SK-N-SH (cell line): ENCODE measurements at places on chromosomes 2 and 18. TPM values are rescaled to one million over a fixed set of nuclear protein-coding genes. Genes with fewer than 3 reads are reported as not detected.

GRCh38 chr2:15506229-15506819 lies 54.8 kb downstream of the NBAS start:
- no peak for DNase-seq

DNA sequence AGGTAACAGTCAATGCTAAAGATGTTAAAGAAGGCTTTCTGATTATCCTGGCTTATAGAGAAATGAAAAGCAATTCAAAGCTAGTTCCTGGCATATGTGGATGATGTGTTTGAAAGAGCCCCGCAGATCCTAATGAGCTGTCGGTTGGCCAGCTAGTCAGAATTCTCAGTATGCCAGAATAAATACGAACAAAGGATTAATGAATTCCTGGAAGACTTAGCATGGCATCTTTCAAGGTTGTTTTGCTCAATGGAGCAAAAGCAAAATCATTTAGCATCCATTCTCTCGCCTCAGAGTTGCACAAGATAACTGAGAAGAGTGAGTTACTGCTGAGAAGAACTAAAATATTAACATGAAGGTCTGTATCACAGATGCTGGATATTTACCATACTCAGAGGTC lies 307.6 kb downstream of the RIT2 start:
- no peak for DNase-seq

GRCh38 chr2:238831177-238831576 lies 16.7 kb upstream of the TWIST2 start:
- no peak for DNase-seq

DNA sequence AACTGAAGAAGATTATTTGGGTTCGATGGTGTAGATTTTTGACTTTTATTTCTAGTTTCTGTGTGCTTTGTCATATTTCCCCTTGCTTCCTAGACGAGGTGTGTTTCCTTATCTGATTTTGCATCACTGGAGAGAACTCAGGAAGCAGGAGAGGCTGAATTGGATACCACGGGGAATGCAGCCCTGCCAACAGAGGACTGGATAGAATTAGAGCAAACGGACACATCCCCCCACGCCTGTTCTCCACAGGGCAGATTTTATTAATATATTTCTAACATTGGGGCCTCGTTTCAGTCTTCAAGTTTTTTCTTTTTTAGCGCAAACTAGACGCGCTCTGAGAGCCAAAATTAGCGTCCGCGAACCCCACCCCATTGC lies 678 bp upstream of the VAPA start:
- DNase-seq = no peak

- DNase-seq = no peak
Measured at GRCh38 chr18:58407649-58408407, 221.1 kb downstream of the ALPK2 start.

The RGPD4 gene
- 0.02 TPM in 1 of 2 replicates, not detected in the other for polyA plus RNA-seq

DNA sequence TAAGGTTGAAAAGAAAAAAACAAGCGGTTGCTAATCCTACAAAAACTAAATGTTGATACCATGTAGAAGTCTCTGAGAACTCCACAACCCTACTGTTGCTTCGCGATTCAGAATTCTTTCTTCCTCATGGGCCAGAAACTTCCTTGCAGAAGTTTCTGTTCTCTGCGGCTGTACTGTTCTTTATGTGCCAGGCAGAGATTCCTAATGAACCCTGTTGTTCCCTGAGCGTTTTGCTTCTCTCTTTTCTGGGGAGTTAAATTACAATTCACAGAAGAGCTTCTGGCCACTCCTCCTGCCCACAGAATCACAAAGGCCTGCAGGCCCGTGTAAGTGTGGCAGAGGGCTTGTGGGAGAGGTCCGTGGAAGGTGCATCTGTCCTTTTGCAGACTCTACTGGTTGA lies 1.8 kb upstream of the THNSL2 start:
- DNase-seq = no peak

GRCh38 chr18:24190590-24190989 lies 51.7 kb downstream of the CABYR start:
- no peak for DNase-seq

The PRKAG3 gene
- not detected in 2 replicates for polyA plus RNA-seq

GRCh38 chr2:101012054-101012705 lies 10.1 kb downstream of the RPL31 start:
- DNase-seq = no peak

- peak; percentile 84 for DNase-seq
Measured at GRCh38 chr2:236180831-236181453, 12.8 kb upstream of the GBX2 start.

The ZNF892 gene
- polyA plus RNA-seq = 1.4 TPM in 2 replicates

DNA sequence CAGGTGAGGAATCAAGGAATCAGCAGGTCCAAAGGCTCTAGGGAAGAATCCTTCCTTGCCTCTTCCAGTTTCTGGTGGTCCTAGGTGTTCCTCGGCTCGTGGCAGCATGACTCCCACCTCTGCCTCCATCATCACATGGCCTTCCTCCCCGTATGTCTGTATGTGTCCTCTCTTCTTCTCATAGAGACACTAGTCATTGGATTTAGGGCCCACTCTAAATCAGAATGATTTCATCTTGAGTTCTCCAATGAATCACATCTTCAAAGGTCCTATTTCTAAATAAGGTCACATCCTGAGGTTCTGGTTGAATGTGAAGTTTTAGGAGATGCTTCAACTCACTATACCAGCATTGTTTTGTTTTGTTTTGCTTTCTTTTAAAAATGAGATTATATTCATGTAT lies 11.1 kb upstream of the AGFG1 start:
- DNase-seq = no peak

- DNase-seq = no peak
Measured at GRCh38 chr18:27226556-27227075, 41.5 kb upstream of the CHST9 start.

GRCh38 chr18:4353853-4354418 lies 101.2 kb downstream of the DLGAP1 start:
- DNase-seq = no peak

The B3GNT7 gene
- polyA plus RNA-seq = 0.05 and 0.12 TPM in 2 replicates

GRCh38 chr2:176680916-176681516 lies 411.8 kb downstream of the MTX2 start:
- DNase-seq = no peak

DNA sequence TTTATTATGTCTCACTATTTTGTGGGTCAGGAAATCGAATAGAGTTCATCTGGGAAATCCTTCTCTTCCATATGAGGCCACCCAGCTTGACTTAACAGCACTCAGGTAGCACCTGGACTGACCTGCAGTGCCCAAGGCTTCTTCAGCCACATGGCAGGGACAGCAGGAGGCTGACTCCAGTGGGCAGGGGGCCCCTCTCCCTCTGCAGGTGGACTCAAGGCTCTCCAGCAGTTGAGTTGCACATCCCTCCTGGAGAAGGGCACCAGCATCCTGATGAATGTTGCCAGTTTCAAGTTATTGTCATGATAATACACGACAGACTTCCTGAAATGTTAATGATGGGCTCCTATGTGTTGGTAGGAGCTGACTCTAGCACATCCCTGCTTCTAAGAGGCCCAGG lies 338.1 kb upstream of the RAB6C start:
- no peak for DNase-seq

The ARHGEF33 gene
- 0.08 and 0.25 TPM in 2 replicates for polyA plus RNA-seq

DNA sequence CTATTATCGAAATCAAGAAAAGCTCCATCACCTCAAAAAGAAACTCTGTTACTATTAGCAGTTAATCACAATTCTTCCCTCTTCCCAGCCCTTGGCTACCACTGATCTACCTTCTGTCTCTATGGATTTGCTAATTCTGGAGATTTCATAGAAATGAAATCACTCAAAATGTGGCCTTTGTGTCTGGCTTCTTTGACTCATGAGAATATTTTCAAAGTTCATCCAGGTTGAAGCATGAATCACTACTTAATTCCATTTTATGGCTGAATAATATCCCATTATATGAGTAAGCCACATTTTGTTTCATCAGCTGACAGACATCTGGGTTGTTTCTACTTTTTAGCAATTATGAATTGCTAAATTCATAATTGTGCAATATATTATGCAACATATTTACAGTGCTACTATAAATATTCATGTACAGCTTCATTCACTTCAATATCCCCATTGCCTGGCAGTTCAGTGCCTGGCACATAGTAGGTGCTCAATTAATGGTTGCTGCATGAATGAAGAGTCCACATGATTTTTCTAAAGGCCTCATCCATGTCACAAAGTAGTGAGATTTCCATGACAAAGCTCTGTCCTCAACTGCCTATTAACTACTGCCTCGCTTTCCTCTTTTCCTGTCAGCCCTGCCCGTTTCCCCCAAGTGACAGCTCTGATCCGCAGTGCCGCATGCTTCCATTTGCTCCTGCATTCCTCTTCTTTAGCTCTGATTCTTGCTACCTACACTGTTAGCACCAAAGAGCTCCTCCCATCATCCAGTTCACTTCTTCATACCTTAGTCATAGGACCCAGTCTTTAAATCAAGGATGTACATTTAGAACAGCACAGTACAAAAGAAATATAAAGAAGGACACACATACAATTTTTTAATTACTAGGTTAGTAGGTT lies 32.8 kb downstream of the CCDC93 start:
- DNase-seq = no peak

DNA sequence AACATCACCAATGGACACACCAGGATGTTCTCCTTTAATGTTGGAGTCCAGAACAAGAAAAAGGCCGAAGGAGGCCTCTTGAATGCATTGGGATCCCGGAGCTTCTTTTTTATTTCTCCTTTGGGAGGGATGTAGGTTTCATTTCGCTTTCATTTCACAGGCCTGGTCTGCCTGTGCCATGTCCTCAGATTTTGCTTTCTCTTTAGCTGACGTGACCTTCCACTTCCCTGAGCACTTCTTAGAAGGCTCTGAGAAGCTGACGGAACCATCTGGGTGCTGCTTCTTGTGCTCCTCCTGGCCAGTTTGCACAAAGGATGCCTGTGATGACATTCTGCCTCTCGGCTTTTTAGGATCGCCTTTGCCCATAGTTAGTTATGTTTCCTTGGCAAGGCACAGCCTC lies 15.1 kb upstream of the MBOAT2 start:
- DNase-seq = no peak

DNA sequence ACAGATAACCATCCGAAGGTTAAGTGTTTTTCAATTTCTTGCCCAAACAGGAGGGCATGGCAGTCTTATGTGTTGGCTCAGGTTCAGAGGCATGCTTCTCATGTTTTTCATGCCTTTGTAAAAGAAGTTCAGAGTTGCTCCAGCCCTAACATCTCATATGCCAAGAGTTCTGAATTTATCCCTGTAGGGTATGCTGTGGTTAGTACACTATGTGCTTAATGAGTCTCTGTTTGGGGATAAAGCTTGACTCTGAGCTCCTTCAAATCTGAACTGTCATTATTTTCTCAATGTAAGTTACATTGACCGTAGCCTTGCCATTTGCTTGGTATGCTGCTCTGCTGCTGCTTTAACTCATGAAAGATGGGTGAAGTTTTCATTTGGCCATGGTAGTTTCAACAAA lies 67.9 kb upstream of the PNPT1 start:
- no peak for DNase-seq

- no peak for DNase-seq
Measured at GRCh38 chr2:235140801-235141081, 188.9 kb downstream of the SH3BP4 start.

The POTEJ gene
- polyA plus RNA-seq = not detected in 2 replicates

DNA sequence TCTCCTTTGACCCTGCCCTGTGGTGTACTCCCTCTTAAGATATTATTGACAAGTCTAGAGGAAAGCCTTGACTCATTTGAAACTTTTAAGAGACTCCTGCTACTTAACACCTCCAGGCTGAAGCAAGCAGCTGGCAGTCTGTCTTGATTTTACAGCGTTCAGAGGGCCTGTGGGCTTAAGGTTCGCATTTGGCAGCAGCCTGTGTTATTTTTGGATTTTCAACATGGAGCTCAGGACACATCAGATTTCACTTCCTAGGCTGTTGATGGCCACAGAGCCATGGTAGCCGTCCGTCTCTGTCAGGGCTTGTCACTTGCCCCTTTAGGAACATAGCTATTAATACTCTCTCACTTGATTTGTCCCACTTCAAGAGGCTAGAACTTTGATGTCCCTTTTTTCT lies 73.6 kb downstream of the VWA3B start:
- DNase-seq = no peak

DNA sequence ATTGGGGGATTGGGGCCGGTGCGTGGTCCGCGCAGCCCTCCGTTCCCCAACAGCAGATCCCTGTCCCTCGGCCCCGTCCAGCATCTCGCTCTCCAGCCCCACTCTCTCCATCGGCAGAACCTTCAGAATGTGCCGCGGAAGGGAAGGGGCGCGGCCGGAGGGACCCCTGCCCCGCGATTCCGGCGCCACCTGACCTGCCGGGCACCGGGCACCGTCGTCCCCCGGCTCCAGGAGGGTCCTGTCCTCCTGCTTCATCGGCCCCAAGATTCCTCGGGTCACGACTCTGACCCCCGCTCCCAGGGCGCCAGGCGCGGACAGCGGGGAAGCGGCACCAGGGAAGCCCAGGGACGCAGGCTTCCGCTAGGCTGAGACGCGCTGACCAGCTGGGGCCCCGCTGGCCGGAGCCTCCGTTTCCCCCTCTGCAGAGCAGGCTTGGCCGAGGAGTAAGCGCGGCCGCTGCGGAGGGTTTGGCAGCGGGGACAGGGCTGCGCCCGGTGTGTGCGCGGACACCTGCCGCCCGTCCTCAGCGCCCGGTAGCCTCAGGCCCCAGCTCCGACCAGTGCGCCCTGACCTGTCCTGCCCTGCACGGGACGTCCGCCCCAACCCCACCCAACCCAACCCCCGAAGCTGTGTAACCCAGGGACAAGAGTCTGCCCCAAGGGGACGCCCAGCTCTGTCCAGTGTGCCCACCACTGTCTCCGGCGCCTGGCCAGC lies 16.8 kb upstream of the BOK start:
- peak; percentile 71 for DNase-seq

The RAB1A gene
- polyA plus RNA-seq = 111 and 113 TPM in 2 replicates

The KIF1A gene
- polyA plus RNA-seq = 0.21 and 0.32 TPM in 2 replicates

DNA sequence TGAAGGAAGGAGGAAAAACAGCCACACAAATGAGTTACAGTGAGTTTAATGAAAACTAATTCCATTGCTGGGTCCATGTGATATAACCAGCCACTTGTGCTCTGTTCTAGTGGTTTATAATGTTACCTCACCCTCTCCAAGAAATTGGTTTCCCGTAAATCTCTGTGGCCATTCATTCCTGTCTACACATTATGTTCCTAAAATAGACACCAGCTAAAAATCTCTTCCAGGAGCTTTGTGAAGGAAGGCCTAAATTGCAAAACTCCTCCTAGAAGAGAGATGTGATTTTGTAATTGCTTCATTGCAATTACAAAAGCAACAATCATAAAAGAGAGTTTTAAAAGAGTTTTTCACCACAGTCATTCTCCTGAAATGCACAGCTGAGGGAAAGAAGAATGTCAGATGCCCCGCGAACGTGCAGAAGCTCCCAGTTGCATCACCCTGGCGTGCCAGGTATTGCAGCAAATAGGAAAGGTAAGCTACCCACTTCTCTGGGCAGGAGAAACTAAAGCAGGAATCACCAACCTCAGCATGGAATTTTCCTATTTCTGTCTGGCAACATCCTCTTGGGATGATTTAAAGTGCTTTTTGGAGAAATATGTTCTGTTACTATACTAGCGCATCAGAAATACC lies 1.7 kb downstream of the SCN1A start:
- DNase-seq = no peak

The IL1B gene
- polyA plus RNA-seq = 0.25 and 0.60 TPM in 2 replicates

The TMEM163 gene
- polyA plus RNA-seq = not detected in 2 replicates
